ENCODE measurements at places on chromosomes 2 and 18.

DNA sequence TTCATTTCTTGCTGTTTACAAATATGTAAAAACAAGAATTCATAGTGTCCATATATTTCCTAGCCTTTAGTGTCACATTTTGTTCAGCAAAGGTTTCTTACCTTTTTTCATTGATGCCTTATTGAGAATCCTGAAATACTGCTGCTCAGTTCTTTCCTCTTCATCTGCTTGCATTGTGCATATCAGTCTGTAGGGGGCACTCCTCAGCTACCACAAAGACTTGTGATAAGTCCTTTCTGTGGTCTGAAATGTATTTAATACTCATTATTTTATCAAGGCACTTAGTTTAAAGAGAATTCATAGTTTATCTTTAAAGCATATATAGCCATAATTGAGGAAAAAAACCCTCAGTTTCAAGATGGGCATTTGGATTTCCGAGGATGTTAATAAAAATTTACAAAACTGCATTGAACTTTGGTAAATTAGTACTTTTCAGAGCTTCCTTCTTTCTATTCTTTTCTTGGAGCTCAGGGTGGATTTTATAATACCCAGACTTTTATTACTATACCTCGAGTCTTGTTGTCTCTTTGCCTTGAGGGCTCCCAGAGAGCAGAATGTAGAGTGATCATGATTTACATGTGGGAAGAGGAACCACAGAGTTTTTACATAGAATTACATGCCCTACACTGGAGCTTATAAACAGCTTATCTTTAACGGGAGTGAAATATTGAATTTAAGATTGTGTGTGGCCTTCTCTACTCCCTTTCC, 570.1 kb downstream of the PLCL1 start:
- peak; percentile 25 for DNase-seq

DNA sequence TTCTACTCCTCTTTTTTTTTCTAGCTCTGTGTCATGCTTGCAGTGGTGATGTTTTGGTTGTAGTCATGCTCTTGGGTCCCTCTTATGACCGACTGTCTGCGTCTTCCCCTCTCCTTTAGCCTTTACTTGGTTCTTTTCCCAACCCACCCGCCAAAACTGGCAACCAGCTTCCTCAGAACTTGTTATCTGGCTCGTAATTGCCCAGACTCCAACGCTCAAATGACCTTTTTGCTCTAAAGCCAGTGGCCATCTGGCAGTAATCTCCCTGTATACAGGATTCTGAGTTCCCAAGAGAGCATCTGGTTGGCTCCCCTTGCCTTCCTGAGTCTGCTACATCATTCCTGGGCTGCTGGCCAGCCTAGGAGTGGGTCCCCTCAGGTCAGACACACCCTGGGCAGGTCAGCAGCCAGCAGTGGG, 147.2 kb downstream of the MGAT5 start:
- peak; percentile 17 for DNase-seq

- DNase-seq, result no peak
Observed at GRCh38 chr2:120720746-120721375, 14.8 kb upstream of the GLI2 start.

DNA sequence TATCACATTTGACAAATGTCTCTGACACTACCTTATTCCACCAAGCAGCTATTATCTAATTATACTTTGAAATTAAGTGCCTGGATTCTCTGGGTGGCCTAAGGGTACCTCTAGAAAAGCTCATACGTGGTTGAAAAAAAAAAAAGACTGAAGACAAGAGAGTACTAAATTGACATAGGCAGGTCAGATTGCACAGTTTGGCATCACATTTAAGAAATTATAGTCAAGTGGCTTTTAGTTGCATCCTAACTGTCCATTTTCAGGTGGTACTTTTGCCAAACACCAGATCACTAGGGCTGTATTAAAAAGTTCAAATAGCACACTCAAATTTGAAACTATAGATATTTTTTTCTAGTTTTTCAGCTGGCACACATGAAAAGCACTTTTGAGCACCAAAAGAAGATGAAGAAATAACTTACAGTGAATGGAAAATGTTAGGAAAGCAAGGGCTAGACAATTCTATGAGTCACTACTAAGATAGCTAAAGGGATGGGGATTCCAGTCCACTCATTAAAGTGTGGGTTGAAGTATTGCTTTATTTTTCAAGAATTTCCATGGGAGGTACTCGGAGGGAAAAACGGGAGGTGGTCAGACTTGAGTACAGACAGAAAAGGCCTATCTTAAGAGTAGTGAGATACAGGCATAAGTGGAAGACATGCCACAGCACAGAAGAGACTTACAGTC, 106.5 kb upstream of the COL5A2 start:
- no peak for DNase-seq

GRCh38 chr2:183530333-183530901, 406.2 kb downstream of the NUP35 start:
- no peak for DNase-seq

DNA sequence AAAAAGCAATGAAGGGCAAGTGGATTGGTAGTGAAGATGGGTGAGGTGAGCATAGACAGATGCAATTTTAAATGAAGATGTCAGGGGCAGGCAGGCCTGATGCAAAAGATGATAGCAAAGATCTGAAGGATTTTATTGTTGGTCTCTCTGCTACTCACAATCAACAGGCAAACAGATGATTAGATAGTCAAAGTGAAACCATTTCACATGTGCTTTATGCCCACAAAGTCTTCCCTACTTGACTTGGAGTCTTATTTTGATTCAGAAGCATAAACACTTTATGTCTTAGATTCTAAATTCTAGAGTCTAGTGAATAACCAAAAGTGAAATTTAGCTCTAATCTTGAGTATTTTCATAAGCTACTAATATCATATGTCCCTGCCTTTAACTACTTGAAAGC, 153.8 kb upstream of the HNRNPA3 start:
- DNase-seq, result no peak

- DNase-seq, result no peak
Observed at GRCh38 chr2:165079432-165079831, 124.1 kb upstream of the SLC38A11 start.

DNA sequence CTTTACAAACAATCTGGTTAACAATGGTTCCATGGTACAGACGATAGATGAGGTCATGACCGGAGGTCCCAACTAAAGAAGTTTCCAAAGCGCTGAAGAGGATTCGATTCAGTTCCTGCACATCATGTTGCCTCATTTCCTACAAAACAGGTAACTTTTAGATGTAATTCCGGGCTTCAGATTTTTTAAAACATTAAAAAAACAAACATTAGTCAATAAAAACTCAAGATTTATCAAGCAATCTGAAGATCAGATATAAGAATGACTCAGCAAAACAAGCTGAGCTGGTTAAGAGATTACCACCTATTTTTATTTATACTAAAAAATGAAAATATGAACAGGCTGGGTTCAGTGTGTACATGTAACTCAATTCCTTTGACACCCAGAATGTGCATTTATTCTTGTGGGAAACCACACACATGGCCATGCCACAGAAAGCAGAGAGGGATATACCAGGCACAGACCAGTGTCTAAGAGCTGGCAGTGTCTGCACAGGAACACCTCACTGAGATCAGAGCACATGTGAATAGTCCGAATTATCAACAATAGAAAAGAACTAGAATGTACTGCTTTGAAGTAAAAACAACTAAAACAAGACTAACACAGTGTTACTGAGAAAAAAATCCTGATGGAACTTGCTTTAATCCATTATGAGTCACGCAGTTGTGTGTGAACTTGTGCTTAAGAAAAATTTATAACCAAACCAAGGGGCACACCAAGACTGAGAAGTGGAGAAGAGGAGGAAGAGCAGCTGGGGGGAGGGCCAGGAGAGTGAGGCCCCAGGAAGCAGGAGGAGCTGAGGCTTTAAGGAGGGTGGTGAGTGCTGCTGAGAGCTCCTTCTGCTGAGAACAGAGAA, 9.5 kb downstream of the USP40 start:
- DNase-seq, result peak; percentile 20

DNA sequence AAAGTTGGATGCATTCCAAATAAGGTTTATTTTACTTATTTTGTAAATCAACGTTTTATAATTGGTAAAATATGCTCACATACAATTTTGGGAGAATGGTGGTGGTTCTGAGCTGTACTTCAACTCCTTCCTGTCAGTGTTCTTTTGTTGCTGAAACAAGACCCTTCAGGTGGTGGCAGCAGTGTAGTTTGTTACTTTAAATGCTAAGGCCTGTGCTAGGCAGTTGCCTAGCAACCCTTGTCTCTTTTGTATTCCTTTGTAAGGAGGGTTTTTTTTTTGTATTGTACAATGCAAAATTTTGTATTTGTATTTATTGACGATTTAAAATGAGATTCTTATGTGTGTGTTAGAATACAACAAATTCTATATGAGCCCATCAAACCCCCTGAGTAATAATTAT, 166.0 kb upstream of the FAM98A start:
- DNase-seq, result no peak

DNA sequence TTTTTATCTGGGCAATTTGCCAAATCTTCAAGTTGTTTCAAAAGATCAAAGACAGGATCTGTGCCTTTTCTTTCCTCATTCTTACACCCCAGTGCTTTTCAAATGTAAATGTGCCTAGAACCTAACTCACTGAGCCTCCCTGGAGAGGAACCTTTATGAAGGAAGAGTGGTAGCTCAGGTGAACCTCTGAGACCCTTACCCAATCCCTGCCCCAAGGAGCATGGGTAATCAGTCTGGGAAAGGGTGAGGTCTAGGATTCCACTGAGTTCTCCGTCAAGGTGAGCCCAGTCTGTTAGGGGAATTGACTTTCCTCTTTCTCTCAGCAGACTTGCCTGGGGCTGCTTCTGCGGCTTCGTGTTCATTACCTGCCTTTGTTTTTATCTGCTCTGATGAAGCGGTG, 88.1 kb upstream of the MAP4K4 start:
- no peak for DNase-seq

GRCh38 chr2:213016166-213016983, 135.0 kb downstream of the IKZF2 start:
- no peak for DNase-seq

DNA sequence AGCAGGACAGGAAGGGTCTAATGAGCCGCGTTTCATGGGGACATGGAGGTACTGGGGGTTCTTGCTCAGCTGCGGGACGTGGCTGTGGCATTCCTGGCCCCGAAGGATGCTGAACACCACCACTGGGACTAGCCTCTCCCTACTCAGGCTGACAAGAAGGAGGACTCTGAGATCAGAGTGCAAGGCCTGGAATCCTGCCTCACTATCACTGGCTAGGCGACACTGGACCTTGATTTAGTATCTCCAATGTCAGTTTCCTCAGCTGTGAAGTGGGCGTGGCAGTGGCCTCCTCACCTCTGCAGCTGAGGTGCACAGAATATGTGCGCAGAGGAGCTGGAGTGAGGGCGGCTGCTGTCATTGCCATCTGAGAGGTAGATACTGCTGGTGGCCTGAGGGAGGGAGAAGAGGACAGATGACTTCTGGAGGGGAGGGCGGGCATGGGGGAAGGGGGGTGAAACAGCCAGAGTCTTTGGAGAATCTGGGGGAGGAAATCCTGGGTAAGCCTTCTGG, 157.8 kb upstream of the CAPN13 start:
- DNase-seq, result no peak

GRCh38 chr18:9153256-9153655, 16.7 kb downstream of the ANKRD12 start:
- no peak for DNase-seq

- DNase-seq, result no peak
Observed at GRCh38 chr2:241734208-241734466, 293 bp upstream of the D2HGDH start.

GRCh38 chr18:32427084-32427900, 43.4 kb downstream of the GAREM1 start:
- DNase-seq, result no peak

GRCh38 chr2:138476940-138477339, 24.6 kb upstream of the SPOPL start:
- DNase-seq, result no peak

DNA sequence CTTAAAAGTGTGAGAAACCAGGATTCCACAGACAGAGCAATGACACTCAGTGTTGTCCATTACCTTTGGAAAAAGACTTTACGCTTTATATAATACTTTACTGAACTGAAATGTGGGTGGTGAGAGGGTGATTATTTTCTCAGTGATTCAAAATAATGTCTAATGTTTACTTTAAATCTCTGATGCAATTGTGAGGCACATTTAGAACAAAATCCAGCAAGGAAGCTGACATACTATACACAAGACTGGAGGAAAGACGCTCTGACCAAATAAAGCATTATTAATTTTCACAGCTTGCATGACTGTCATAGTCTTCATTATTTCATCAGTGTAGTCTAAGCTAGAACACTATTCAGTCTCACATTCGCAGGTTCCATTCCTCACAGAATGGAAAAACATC, 34.1 kb upstream of the STAT1 start:
- no peak for DNase-seq

GRCh38 chr2:14322306-14322705, 310.2 kb upstream of the LRATD1 start:
- DNase-seq, result no peak

- peak; percentile 23 for DNase-seq
Observed at GRCh38 chr2:152566728-152567069, 150.6 kb downstream of the PRPF40A start.

- DNase-seq, result no peak
Observed at GRCh38 chr2:235406430-235406829, 87.4 kb upstream of the AGAP1 start.

GRCh38 chr2:143259368-143259958, 130.2 kb downstream of the ARHGAP15 start:
- peak; percentile 31 for DNase-seq

GRCh38 chr2:52861596-52861995, 906.0 kb upstream of the CHAC2 start:
- DNase-seq, result no peak

DNA sequence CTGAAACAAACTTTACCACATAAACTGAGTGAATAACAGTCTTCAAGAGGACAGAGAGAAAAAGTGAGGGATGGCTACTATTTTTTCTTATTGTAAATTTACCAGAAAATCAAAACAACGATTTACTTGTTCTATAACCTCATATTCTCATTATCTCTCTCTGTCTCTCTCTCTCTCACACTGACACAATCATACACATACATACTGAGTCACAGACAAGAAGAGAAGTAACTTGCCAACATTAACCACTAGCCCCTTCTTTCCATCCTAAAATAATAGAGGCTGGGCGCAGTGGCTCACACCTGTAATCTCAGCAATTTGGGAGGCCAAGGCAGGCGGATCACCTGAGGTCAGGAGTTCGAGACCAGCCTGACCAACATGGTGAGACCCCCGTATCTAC, 18.2 kb downstream of the SATB2 start:
- DNase-seq, result no peak

GRCh38 chr2:186467421-186467820, 18.6 kb upstream of the ZC3H15 start:
- DNase-seq, result no peak

GRCh38 chr2:236503100-236503499, 66.5 kb upstream of the ACKR3 start:
- no peak for DNase-seq
